ENCODE measurements at places on chromosomes 13 and 19.

DNA sequence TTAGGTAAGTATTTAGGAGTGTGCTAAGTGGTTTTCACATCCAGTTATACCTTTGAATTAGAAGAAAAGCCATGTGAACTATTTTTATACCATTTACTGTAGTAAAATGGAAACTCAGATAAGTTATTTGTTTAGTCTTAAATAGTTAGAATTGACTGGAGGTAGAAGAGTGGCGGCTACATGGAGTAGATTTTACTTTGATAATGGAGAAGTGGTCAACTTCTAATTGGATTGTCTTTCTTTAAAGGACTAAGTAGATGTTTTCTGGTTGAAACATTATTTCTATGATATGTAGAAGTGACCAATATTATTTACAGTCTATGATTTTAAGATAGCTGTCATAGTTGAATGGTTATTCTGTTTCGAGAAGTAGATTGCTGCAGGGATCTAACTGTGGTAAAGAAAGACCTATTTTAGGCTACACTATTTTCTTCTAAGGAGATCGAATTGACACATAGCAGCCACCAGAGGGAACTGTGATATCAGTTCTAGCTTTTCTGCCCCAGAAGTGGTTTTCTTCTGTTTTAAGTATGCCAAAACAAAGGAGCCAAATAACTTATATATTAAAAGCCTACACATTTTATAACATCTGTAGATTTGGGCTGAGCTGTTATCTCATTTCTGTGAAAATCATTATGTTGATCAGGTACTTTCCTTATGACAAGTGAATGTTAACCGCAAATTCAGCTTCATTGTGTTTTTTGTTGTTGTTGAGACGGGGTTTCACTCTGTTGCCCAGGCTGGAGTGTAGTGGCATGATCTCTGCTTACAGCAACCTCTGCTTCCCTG lies 26.1 kb downstream of the ZMYM2 start:
- DNase-seq, result no peak

DNA sequence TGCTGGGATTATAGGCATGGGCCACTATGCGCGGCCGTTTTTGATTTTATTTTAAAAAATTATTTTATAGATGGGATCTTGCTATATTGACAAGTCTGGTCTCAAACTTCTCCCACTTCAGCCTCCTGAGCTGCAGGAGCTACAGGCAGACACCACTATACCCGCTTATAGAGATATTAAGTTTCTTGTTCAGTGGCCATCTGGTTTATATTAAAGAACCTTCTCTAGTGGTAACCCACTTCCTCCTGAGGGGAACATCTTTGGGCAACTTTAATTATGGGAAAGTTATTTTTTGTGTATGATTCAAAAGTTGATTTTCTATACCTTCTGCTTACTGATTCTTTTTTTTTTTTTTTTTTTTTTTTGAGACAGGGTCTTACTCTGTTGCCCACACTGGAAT lies 172.7 kb downstream of the KLF5 start:
- no peak for DNase-seq

DNA sequence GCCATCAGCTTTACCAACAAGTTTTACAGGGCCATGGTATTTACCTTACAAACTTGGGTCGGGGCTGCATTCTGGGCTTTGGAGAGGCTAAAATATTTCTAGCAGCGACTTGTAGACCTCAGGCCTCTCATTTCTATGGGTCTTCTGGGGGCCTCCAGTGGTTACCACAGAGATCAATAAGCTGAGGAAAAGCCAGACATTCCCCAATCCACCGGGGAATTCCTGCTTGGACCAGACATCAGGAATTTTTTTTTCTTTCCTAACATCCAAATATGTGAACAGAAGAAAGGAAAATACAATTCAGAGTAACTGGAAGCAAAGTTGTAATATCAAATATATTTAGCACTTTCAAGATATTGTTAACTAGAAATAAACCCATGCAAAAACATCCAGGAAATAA lies 1.5 kb downstream of the DZIP1 start:
- no peak for DNase-seq

DNA sequence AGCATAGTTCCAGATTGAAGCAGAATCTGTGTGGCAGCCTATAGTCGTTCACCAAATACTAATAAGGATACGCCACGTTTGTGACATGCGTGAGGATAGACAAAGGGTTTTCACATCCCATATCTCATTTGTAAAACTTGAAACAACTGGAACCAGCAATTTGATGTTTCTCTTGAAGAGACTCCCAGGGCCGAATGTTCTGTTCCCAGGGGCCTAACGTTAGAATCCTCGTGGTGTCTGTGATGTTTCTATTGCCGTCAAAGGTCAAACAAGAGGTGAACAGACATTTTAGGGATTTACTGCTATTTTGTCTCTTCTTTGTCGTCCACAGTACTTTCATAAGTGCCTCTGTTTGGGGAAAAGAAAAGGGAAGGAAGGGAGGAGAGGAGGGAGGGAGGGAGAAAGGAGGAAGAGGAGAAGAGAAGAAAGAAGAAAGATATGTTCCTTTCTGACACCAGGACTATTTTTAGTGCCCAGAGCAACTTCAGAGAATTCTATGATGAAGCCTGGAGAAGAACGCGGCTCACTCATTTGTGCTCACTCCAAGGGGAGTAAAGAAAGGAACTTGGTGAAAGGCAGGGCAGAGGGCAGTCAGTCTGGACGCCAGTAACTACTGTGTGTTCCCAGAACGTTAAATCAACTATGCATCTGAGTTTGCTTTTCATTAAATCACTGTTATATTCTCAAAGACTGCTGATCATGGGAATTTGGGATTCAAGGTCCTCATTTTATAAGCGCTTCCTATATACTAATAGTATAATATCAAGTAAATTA lies 154.5 kb downstream of the DCT start:
- no peak for DNase-seq

- DNase-seq, result no peak
These were observed 14.7 kb downstream of the NAPA start for GRCh38 chr19:47499863-47500830.

DNA sequence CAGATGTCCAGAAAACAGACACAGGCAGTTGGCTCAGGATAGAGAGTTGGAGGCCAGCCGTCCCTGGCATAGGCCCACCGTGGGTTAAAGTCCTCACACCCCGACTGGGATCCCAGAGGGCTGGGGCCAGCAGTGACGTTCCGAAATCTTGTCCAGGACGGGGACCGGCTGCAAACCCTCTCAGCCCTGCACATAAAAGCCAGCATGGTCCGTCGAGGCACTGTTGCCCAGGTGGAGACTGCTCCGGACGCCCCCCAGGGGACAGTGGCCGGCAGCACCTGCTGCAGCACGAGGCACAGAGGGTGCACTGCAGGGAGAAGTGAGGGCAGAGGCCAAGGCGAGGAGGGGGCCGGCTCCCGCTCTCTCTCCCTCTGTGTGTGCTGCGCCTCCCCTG lies 4.3 kb upstream of the IFNL2 start:
- no peak for DNase-seq

DNA sequence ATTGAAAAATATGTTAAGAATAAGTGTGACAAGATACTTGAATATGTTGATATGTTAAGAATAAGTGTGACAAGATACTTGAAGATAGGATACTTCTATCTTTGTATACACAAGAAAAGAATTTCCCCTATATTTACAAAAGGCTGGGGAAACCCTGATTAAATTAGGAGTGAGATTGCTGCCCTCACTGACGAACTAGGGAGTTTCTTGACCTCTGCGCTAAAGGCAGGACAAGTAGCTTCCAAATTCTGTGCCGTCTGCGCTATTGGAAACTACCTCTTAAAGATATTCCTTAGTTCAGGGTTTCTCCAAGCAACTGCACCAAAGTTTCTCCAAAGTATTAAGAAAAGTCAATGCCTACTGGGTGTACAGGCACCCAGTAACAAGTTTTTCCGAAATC lies 730 bp downstream of the ZNF260 start:
- no peak for DNase-seq

GRCh38 chr19:33304371-33304759 lies 2.0 kb upstream of the CEBPA start:
- no peak for DNase-seq
